Activated naive CD8-positive, alpha-beta T cell treated with anti-CD3 and anti-CD28 coated beads for 36 hours (primary cell): ENCODE measurements at places on chromosomes 5 and 9.

GRCh38 chr9:114196117-114196516, 40.8 kb downstream of the COL27A1 start:
- DNase-seq: no peak

GRCh38 chr5:77102549-77102948, 15.5 kb upstream of the ZBED3 start:
- no peak for DNase-seq

GRCh38 chr5:180180421-180180820, 28.6 kb downstream of the RASGEF1C start:
- no peak for DNase-seq

- DNase-seq: no peak
These were observed 178.4 kb upstream of the MVB12B start for GRCh38 chr9:126147936-126148870.

DNA sequence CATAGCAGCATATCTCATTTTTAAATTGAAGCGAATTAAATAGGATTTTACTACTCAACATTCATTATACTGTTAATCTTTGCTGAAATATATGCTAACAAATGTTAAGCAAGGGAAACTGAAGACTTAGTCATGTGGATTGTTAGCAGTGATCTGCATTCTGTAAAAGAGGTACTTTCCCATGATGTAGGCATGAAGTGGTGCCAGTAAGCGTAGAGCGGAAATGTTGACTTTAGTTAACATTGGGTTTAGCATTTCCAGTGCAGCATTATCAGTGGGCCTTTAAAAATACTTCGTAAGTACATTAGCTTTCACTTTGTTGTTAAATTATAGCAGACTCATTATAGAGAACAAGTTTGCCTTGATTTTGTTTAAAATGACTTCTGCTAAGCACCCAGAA, 130.3 kb downstream of the CDC42SE2 start:
- DNase-seq: peak; percentile 34

DNA sequence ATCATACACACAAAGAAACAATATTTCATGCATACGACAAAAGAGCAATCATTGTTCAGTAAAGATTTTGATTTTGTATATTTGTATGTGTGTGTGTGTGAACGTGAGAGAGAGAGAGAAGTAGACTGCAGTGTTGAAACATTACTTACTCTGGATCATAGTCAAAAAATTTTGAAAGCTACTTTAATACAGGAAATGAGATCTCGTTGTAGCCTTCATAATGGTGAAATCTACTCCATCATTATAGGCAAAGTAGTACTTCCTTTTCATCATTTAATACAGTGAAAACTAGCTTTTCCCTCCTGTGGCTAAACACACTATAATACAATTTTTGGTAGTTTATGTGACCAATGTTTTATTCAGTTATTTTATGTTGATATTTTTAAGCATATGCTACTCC, 1427.7 kb upstream of the C9orf72 start:
- DNase-seq: no peak

DNA sequence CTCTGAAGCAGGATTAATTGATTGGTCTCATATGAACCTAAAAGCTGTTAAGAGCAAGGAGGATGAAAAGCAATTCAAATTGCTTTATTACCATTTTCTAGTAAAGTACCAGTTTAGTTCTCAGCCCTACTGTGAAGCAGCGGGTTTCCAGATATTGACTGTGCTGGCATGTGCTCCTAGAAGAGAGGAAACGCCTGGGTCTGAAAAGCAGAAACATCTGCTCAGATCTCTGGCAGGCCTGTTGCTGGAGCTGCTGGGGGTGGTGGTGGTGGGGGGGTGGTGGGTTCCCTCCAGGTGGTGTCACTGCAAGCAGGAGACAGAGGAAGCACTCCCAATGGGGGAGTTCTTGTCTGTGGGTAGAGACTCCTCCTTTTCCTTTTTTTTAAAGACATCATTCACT, 105.5 kb upstream of the ZNF462 start:
- DNase-seq: no peak

DNA sequence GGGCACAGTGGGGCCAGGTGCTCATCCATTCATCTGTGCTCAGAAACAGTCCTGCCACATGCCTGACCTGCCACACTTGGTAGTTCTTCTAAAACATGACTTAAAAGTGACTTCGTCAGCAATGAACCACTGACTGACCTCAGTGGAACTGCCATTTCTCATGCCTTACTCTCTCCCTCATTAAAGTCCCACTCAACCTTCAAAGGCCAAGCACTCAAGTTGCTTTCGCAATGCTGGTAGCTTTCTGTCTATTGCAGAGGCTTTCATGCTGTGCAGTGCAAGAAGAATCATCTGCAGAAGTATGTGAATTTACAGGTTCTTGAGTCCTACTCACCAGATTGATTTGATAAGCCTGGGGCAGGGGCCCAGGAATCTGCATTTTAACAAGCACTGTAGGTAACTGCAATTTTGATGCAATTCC, 23.9 kb downstream of the B4GALT1 start:
- no peak for DNase-seq

- no peak for DNase-seq
These were observed 24.5 kb downstream of the MRPS30 start for GRCh38 chr5:44833249-44833648.

- no peak for DNase-seq
These were observed 557.3 kb upstream of the SEMA6A start for GRCh38 chr5:117131876-117132275.

- no peak for DNase-seq
These were observed 13.0 kb upstream of the PLIN2 start for GRCh38 chr9:19140259-19140658.

DNA sequence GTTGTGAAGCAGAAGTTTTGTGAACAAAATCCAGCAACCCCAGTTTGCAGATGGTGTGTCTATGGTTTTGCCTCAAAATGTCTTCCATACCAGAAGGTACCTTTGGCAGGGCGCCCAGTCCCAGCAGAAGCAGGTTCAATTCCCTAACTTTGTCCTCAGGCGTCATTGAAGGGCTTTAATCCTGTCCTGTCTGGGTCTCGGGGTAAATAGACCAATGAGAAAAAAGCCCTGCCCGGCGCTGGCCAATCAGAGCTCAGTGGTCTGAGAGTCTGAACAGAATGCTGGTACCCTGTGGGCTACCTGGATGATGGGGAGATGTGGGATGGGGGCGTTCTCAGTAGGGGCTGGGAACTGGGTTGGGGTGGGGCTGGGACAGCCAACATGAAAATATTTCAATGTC, 6.2 kb upstream of the ST6GALNAC4 start:
- DNase-seq: no peak
